Coronary artery (tissue), 2 donors: ENCODE measurements at places on chromosomes 13 and 19.

DNA sequence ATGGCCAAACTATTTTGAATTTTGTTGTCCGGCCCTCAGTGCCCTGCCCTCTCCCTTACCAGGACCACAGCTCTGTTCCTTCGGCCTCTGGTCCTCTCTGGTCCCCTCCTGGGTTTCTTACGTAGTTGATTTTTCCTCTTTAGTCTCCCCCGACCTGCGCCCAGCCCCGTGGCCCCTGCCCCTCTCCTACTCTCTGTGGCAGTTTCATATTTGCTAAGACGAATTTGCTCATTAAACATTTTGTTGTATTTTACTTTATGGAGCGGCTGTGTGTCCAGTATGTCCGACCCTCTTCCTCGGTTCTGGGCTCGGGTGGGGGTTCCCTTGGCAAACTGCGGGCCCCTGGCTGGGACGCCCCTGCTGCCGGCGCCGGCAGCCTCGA is 576 bp upstream of the EPN1 start:
- no peak for DNase-seq

DNA sequence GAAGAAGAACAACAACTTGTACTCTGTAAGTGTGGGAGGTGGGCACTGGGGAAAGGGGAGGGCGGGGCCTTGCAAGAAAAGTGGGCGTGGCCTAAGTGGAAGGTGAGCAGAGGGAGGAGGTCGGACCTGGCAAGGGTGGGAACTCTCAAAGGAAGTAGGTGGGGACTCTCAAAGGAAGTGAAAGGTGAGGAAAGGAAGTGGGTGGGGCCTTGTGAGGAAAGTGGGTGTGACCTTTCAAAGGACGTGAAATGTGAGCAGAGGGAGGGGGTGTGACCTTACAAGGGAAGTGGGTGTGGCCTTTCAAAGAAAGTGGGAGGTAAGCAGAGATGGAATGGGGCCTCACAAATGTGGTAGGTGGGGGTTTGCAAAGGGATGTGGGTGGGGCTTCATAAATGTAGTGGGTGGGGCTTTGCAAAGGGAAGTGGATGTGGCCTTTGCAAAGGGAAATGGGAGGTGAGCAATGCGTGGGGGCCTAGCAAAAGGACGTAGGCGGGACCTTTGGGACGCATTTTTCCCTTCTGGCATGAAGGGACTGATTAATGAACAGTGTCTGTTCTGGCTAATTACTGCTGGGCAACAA is 25.9 kb downstream of the ACSBG2 start:
- peak; percentile 69 for DNase-seq

GRCh38 chr13:50359041-50359367 is 343.8 kb downstream of the KCNRG start:
- DNase-seq = no peak

DNA sequence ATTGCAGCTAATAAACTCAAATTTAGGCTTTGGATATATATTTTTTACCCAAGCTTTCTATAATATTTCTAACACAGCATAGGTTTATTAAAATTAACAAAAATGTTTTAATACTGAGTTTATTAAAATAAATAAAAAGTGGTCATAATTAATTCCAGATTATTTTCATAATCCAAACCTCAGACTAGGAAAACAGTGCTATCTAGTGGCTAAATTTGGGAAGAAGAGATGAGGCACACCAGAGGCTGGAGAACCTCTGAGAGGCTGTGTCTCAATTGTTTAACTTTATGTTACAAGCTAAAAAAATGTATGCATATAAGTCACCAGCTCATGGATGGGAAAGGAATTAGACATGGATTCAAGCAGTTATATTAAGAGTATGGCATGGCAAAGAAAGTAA is 392.5 kb downstream of the DIAPH3 start:
- no peak for DNase-seq

- no peak for DNase-seq
Measured at GRCh38 chr19:32824916-32825608, 44.5 kb downstream of the SLC7A9 start.

DNA sequence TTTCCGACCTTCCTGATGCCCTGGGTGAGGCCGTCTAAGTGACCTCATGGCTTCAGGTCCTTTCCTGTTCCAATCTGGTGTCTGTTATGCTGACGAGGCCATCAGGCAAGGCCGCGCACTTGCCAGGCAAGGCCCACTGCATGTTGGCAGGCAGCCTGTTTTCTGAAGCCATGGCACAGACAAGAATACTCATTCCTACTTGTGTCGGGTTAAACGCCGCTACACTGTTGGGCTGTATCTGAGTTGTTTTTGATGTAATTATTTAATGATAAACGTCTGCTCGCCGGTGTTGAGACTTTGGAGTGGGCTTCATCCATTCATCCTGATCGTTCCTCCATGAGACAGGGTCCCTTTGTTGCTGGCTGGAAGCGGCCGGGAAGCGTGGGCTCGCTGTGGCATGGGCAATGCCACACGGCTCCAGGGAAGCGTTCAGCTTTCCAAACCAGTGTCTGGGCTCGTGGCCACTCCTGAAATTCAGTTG is 92.1 kb downstream of the ATP11A start:
- DNase-seq = no peak

- no peak for DNase-seq
Measured at GRCh38 chr13:99339736-99340397, 32.7 kb upstream of the GPR183 start.

DNA sequence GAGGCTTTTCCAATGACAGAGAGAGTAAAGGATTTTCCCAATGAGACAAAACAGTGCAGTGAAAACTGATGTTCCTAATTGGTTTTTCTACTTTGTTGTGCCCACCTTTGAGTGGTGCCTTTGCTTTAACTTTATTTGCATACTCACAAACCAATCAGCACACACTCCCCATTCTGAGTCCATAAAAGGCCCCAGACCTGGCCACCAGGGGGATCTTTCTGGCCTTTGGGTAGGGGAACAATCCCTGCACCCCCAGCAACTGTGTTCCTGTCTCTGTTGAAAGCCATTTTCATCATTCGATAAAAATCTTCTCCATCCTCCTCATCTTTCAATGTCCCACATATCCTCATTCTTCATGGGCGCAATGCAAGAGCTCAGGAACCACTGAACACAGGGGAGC is 252.8 kb downstream of the B3GLCT start:
- DNase-seq = no peak

GRCh38 chr13:33349288-33349985 is 63.9 kb upstream of the STARD13 start:
- DNase-seq = peak; percentile 76

GRCh38 chr13:74061926-74062595 is 72.1 kb downstream of the KLF12 start:
- DNase-seq = no peak

GRCh38 chr19:21326169-21326568 is 3.0 kb downstream of the ZNF708 start:
- no peak for DNase-seq

DNA sequence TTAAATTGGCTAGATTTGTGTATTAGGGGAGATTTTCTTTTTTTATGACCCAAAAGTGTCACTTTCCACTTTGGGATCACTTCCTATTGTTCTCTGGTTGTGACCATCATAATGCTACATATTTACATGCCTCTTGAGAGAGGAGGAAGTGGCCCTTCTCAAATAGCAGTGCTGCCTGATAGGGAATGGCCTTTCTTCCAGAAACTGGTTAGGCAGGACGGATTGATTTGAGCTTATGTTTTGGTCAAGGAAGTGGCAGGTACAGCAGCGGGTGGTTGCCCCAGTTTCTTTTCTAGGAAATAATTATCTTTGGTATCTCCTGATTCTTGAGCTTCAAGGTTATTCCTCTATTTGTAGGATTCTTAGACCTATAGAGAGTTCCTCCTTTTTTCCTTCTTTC is 21.9 kb upstream of the WTIP start:
- no peak for DNase-seq

GRCh38 chr13:112956571-112957294 is 12.3 kb upstream of the MCF2L start:
- DNase-seq = no peak

- no peak for DNase-seq
Measured at GRCh38 chr13:113117335-113117872, 5.2 kb upstream of the F10 start.

- DNase-seq = no peak
Measured at GRCh38 chr19:4491446-4491845, 19.3 kb downstream of the HDGFL2 start.

- no peak for DNase-seq
Measured at GRCh38 chr19:12668932-12669269, 2.3 kb downstream of the WDR83 start.

DNA sequence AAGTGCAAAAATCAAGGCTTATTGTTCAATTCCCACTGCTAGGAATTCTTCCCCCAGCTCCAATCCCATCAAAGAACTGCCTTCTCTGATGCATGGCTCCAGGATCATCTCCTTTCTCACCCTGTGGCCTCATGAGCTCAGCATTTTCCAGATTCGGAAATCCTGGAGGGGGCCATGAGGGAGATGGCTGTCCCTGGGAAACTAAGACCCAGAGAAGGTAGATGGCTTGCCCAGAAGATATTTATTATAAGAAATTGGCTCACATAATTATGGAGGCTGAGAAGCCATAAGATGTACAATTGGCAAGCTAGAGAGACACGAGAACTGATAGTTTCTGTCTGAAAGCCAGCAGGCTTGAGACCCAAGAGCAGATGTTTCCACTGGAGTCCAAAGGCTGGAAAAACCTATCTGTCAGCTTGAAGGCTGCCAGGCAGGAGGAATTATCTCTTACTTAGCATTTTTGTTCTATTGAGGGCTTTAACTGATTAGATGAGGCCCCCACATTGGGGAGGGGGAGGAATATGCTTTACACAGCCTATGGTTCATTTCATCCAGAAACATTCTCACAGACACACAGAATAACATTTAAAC is 58.6 kb downstream of the GADD45B start:
- no peak for DNase-seq

DNA sequence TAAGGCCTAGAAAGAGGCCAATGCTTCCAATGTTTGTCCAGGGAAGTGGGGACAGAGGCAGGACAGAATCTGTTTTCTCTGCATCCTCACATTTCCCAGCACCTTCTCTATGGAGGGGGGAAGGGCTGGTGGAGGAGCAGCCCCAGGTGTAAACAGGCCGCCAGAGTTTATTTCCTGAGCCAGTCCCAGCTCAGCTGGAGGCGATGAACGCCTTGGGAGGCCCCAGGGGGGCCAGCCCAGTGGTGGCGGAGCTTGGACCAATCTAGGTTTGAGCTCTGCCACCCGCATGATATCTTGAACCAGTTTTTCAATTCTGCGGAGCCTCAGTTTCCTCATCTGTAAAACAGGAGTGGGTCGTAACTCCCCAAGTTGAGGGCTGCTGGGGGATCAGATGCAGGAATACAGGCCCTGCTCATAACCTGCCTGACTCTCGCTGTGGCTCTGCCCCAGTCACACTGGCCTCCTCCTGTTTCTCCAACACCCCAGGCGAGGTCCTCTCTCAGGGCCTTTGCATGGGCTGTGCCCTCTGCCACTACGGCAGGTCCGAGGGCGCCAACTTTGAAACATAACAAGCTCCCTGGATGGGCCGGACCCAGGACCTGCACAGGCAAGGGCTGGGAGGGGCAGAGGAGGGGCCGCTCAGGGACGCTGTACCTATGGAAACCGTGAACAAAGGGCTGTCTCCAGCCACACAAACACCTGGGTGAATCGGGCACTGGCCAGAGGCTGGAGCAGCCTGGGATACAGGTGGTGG is 1.1 kb downstream of the TNFAIP8L1 start:
- no peak for DNase-seq

DNA sequence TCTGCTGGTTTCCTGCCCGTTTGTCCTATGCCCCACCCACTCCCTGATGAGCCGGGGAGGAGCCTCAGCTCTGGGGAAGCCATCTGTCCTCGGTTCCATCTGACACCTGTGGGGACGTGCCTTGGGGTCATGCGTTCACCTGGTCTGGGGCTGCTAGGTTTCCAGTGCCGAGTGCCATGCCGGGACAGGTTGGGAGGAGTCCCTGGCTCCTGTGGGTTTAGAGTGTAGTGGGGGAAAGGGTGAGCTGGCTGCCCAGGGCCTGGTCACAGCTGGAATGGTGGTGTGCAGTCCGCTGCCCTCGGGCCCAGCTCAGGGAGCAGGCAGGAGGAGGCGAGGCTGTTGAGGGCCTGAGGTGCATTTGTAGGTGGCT is 2.5 kb downstream of the KDM4B start:
- no peak for DNase-seq

GRCh38 chr19:46133101-46133627 is 8.7 kb upstream of the IGFL3 start:
- DNase-seq = no peak

- no peak for DNase-seq
Measured at GRCh38 chr13:30654430-30654829, 36.7 kb downstream of the USPL1 start.

GRCh38 chr19:49453757-49454240 is 774 bp downstream of the ALDH16A1 start:
- DNase-seq = no peak

DNA sequence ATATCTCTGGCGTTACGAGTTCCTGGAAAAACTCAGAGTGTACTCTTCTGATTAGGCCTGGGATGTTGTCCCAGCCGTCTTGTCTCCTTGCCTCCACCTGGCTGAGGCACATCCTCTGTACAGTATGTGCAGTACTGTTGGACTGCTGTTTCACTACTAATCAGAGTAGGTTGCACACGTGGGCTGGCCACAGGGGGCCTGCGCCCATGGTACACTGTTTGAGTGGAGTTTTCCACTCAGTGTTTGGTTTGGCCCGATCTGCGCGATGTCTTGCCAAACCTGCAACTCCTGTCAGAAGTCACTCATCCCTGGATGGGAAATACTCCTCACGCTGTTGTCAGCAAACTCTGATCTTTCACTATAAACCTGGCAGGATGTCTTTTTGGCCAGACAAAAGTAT is 189.6 kb upstream of the CSNK1A1L start:
- no peak for DNase-seq

GRCh38 chr13:85651440-85651839 is 147.8 kb downstream of the SLITRK6 start:
- DNase-seq = no peak

GRCh38 chr19:39144290-39145071 is 18.9 kb downstream of the PAK4 start:
- no peak for DNase-seq

- no peak for DNase-seq
Measured at GRCh38 chr13:97542102-97542685, 108.2 kb downstream of the RAP2A start.

GRCh38 chr13:58893396-58893795 is 1261.9 kb downstream of the PCDH17 start:
- no peak for DNase-seq

- DNase-seq = no peak
Measured at GRCh38 chr13:39047560-39047959, 9.3 kb downstream of the NHLRC3 start.

GRCh38 chr19:18987456-18987855 is 45.9 kb downstream of the SUGP2 start:
- no peak for DNase-seq
